ENCODE measurements at places on chromosomes 5 and 9. TPM values are rescaled to one million over a fixed set of nuclear protein-coding genes. Genes with fewer than 3 reads are reported as not detected.

The GPR151 gene
- not detected for total RNA-seq

The RLN2 gene
- total RNA-seq, result not detected

The SELENOP gene
- total RNA-seq, result 179 TPM

The HDAC3 gene
- total RNA-seq, result 40.7 TPM

The ADAMTS19 gene
- 106 TPM for total RNA-seq

The PCDHGB7 gene
- 7.3 TPM for total RNA-seq

The IFNB1 gene
- total RNA-seq, result not detected

The FOXD4L4 gene
- under 0.01 TPM for total RNA-seq

The PCDHAC2 gene
- total RNA-seq, result 2.1 TPM

The PCDHGA8 gene
- 3.7 TPM for total RNA-seq

The OSMR gene
- total RNA-seq, result 4.2 TPM

The PTGDS gene
- 4.2 TPM for total RNA-seq

The CKMT2 gene
- total RNA-seq, result 92.9 TPM

The TRPM6 gene
- under 0.01 TPM for total RNA-seq

The BNC2 gene
- total RNA-seq, result 10.4 TPM

The TBC1D9B gene
- total RNA-seq, result 32.9 TPM

The PCDHB2 gene
- 2.6 TPM for total RNA-seq

The LRRC19 gene
- total RNA-seq, result not detected

The CNTNAP3 gene
- total RNA-seq, result 4.2 TPM

The GPSM1 gene
- total RNA-seq, result 14.1 TPM

The ANKRD18B gene
- total RNA-seq, result not detected

The SLIT3 gene
- 7.8 TPM for total RNA-seq

The CTXN3 gene
- 1.0 TPM for total RNA-seq

The SEC24A gene
- total RNA-seq, result 20.9 TPM

The FAF2 gene
- 24.0 TPM for total RNA-seq

The SH3TC2 gene
- 5.7 TPM for total RNA-seq

The FCN2 gene
- total RNA-seq, result 1.0 TPM

The STK32A gene
- 1.0 TPM for total RNA-seq

The ACTBL2 gene
- total RNA-seq, result not detected

The CCDC180 gene
- 7.3 TPM for total RNA-seq

The ANXA1 gene
- total RNA-seq, result 90.8 TPM

The IGIP gene
- 5.7 TPM for total RNA-seq

The SPINK4 gene
- total RNA-seq, result not detected

The TXN gene
- total RNA-seq, result 66.8 TPM

The PCDH12 gene
- 12.0 TPM for total RNA-seq

The ENTREP1 gene
- 15.1 TPM for total RNA-seq

The RIC1 gene
- 26.6 TPM for total RNA-seq

The NRG2 gene
- 0.52 TPM for total RNA-seq

The LCN10 gene
- 2.1 TPM for total RNA-seq

The RELL2 gene
- total RNA-seq, result under 0.01 TPM

The ACSL6 gene
- total RNA-seq, result 3.1 TPM

The GPX8 gene
- total RNA-seq, result 23.5 TPM

The SEC61B gene
- 41.2 TPM for total RNA-seq

The GARIN3 gene
- total RNA-seq, result not detected

The RAB3C gene
- 0.52 TPM for total RNA-seq

The QRFP gene
- not detected for total RNA-seq

The CNTLN gene
- total RNA-seq, result 9.4 TPM

The LVRN gene
- 1.6 TPM for total RNA-seq

The PCDHA3 gene
- total RNA-seq, result not detected

The RNF183 gene
- total RNA-seq, result not detected

The FAM200C gene
- total RNA-seq, result 13.0 TPM

The CCNG1 gene
- 422 TPM for total RNA-seq

The POU5F2 gene
- total RNA-seq, result 4.7 TPM

The CLIC3 gene
- not detected for total RNA-seq

The CDC20B gene
- total RNA-seq, result not detected

The TNFAIP8 gene
- total RNA-seq, result 18.8 TPM

The PCDHGB4 gene
- total RNA-seq, result 4.7 TPM

The PSMD5 gene
- 27.1 TPM for total RNA-seq

The GABRA1 gene
- not detected for total RNA-seq

Data from skeletal muscle tissue (tissue), 5 donors.